ENCODE measurements at places on chromosomes 16 and 17. TPM values are rescaled to one million over a fixed set of nuclear protein-coding genes. Genes with fewer than 3 reads are reported as not detected.
A peak's percentile ranks its signal among the peaks of the same experiment; 100 is the strongest.

GRCh38 chr17:29840884-29841283 lies 89.1 kb downstream of the SSH2 start:
- H3K36me3 ChIP-seq, result no peaks in the 10 kb centered on the region
- no peak for DNase-seq

DNA sequence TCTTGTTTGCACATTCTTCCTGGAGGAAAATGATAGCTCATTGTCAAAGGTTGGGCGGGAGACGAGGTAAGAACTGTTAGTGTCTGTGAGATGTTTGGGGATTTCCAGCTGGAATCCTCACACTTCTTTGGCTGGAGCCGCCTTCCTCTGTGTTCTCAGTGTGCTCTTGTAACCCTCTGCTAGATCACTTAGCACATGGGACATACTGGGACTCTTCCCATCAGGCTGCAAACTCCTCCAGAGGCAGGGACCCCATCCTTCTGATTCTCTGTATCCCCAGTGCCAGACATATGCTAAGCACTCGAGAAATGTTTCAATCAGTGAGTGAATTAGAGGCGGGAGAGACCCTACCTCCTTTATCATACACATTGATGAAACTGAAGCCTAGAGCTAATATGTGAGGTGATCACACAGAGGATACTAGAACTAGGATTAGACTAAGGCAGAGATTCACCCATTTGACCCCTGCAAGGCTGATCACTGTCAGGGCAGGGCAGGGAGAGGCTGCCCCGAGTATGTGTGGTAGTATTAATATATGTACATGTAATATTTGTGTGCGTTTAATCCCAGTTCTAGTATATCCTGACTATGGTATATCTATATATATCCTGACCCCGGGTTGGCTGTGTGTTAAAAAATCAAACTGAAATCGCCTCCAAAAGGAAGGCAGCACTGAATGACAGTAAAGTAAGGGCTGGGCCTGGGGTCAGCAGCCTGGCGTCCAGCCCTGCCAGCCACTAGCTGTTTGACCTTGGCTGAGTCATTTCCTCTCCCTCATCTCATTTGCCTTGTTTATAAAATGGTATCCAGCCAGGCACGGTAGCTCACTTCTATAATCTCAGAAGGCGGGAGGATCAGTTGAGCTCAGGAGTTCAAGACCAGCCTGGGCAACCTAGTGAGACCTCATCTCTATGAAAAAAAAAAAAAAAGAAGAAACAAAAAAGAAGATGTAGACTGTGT lies 75.5 kb upstream of the TBX2 start:
- H3K4me1 ChIP-seq, result no peaks in the 10 kb centered on the region
- H3K27me3 ChIP-seq, result no peaks in the 10 kb centered on the region
- H3K4me3 ChIP-seq, result no peak overlapping the region
- DNase-seq, result no peak

GRCh38 chr16:27225536-27226360 lies 22.4 kb downstream of the KDM8 start:
- H3K4me3 ChIP-seq, result no peak overlapping the region
- DNase-seq, result no peak
- H3K27ac ChIP-seq, result no peak overlapping the region
- H3K27me3 ChIP-seq, result no peaks in the 10 kb centered on the region
- H3K36me3 ChIP-seq, result no peaks in the 10 kb centered on the region

DNA sequence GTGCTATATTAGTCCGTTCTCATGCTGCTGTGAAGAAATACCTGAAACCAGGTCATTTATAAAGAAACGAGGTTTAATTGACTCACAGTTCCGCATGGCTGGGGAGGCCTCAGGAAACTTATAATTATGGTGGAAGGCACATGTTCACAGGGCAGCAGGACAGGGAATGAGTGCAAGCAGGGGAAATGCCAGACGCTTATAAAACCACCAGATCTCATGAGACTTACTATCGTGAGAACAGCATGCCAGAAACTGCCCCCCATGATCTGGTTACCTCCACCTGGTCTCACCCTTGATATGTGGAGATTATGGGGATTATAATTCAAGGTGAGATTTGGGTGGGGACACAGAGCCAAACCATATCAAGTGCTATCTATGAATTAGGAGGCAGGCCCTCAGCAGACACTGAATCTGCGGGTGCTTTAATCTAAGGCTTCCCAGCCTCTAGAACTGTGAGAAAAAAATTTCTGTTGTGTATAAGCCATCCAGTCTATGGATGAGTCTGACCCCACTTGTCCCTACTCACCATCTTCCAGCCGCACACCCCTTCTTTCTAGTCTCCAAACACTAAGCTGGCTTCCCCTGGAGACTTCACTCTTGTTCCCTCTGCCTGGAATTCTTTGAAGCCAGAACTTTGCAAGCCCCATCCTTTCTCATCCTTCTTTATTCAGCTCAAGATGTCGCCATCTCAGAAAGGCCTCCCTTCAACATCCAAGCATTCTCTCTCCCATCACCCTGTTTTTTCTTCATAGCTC lies 772 bp upstream of the NUP93 start:
- DNase-seq, result peak; percentile 14
- H3K27ac ChIP-seq, result peak overlapping the region; percentile 76
- no peaks in the 10 kb centered on the region for H3K36me3 ChIP-seq
- H3K4me1 ChIP-seq, result peaks cover 7% of the 10 kb centered on the region

GRCh38 chr17:9878786-9879525 lies 26.1 kb downstream of the RCVRN start:
- H3K27ac ChIP-seq, result no peak overlapping the region
- no peaks in the 10 kb centered on the region for H3K27me3 ChIP-seq
- no peaks in the 10 kb centered on the region for H3K36me3 ChIP-seq
- H3K4me3 ChIP-seq, result no peak overlapping the region
- no peaks in the 10 kb centered on the region for H3K4me1 ChIP-seq

DNA sequence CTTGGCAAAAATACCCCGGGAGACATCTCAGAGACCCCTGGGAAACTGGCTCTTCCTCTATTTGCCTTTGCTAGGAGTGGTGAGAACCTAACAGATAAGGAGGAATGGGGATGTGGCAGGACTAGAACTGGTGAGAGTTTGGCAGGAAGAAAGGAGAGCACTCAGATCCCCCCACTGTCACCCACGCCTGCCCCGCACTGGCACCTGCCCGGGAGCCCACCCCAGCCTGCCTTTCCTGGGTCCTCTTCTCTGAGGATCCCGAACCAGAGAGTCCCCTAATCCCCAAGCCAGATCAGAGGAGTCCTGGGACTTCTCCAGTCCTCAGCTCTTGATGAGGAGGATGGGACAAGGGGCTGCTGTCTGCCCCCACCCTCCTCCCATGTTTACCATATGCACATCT lies 3.7 kb downstream of the KCNH6 start:
- DNase-seq, result no peak
- H3K27me3 ChIP-seq, result no peaks in the 10 kb centered on the region
- H3K4me3 ChIP-seq, result no peak overlapping the region
- H3K27ac ChIP-seq, result no peak overlapping the region

DNA sequence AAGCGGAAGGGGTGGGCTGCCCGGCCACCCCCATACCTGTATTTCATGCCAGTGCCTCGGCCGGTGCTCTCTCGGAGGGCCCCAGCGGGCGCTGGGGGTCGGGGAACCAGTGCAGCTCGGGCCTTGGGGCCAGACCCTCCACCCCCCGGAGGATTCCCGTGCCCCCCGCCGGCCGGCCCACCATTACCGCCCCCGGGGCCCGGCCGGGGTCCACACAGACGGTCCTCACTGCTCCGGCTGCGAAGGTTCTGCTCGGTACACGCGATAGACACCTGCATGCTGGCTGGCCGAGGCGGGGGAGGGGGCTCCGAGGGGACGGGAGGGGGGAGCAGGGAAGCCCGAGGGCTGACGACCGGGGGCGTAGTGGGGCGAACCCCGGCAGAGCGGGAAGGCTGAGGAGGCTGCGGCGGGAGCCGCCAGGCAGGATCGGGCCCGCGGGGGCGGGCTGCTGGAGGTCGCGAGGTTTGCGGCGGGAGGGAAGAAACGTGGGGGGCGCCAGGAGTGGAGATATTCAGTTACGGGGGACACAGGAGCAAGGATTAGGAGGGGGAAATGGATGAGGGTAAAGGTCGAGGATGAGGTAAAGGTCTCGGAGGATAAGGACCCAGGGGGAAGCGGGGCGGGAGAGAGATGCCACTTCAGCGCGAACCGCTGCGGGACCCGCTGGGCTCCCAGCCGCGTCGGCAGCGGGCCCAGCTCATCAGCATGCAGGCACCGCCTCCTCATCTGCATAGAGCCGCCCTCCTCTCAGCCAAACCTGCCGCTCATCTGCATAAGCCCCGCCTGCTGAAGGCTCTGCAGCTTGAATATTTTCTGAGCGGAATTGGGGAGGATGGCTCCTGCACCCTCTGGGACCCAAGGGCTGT lies at the start of gene KCNAB3:
Gene KCNAB3, minus strand, starts transcription at position 699 of the 866 bp plus-strand sequence. Its CDS starts 421 bp downstream, at position 278.
- H3K27me3 ChIP-seq, result no peaks in the 10 kb centered on the region
- H3K4me1 ChIP-seq, result peaks cover 19% of the 10 kb centered on the region
- DNase-seq, result peak; percentile 40

GRCh38 chr16:84406006-84406963 lies 37.9 kb downstream of the ATP2C2 start:
- H3K27ac ChIP-seq, result no peak overlapping the region
- no peak for DNase-seq
- H3K4me1 ChIP-seq, result no peaks in the 10 kb centered on the region
- H3K4me3 ChIP-seq, result no peak overlapping the region
- no peaks in the 10 kb centered on the region for H3K36me3 ChIP-seq
- H3K27me3 ChIP-seq, result no peaks in the 10 kb centered on the region

- H3K36me3 ChIP-seq, result no peaks in the 10 kb centered on the region
- no peak for DNase-seq
- H3K27ac ChIP-seq, result no peak overlapping the region
- H3K4me3 ChIP-seq, result no peak overlapping the region
- H3K4me1 ChIP-seq, result peaks cover 17% of the 10 kb centered on the region
- H3K27me3 ChIP-seq, result no peaks in the 10 kb centered on the region
Observed at GRCh38 chr17:81491181-81491581, 21.4 kb downstream of the ACTG1 start.

DNA sequence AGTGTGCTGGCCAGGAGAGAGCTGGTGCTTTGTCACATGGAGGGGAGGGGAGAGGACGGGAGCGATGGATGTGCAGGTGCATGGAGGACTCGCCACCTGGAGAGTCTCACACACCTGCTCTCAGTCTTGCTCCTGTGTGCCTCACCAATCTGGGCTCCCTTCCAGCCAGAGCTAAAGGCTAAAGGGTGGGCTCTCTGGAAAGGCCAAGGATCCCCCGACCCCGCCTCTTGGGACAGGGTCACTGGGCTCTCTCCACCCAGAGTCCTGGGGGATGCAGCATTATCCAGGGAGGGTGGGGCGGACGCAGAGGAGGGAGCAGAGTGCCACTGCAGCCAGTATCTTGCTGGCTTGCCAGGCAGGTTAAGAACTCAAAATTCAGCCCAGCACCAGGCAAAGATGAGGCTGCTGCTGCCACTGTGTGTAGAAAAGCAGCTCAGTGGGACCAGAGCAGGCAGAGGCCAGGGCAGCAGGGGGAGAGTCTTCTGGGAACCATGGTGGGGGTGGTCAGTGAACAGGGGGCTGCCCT lies 5.4 kb upstream of the STAT5B start:
- no peak overlapping the region for H3K27ac ChIP-seq
- H3K36me3 ChIP-seq, result no peaks in the 10 kb centered on the region
- DNase-seq, result peak; percentile 20

RSKR gene
- total RNA-seq, result 5.0 TPM

GRCh38 chr17:17356149-17356930 lies 53.2 kb downstream of the NT5M start:
- no peak overlapping the region for H3K27ac ChIP-seq
- no peak overlapping the region for H3K4me3 ChIP-seq
- DNase-seq, result peak; percentile 88

DNA sequence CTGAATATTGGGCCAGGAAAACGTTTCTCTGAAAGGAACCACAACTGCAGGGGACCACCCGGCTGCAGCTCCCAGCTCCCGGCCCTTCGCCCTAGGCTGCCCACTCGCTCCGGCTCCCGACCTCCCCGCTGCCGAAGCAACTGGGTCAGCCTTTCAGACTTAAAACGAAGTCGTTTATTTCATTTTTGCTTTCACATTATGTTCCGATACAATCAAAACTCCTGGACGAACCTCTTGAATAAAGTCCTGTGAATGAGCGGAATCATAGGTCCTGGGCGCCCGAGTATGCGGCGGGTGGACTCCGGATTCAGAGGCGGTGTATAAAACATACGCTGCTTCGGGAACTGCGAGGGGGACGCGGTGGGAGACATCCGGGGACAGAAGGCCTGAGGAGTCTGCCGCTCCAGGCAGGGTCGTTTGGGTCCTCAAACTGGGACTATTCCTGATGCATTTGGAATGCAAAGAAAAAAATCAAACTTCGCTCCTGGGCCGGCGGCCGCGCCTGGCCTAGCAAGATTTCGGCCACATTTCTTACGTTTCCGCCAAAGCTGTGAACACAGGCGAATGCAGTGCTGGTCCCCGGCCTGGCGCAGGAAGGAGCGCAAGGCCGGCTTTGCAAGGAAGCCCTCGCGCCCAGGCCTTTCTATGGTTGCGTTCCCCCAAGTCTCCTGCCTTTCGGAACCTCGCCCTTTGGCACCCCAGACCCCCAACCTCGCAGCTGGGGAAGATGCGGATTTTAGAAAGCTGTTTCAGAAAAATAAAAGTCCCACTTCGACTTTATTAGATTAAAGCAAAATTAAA lies 3.7 kb downstream of the CBLN1 start:
- H3K4me1 ChIP-seq, result peaks cover 12% of the 10 kb centered on the region
- H3K4me3 ChIP-seq, result no peak overlapping the region
- H3K27ac ChIP-seq, result no peak overlapping the region
- H3K27me3 ChIP-seq, result peaks cover 82% of the 10 kb centered on the region
- H3K36me3 ChIP-seq, result no peaks in the 10 kb centered on the region

DNA sequence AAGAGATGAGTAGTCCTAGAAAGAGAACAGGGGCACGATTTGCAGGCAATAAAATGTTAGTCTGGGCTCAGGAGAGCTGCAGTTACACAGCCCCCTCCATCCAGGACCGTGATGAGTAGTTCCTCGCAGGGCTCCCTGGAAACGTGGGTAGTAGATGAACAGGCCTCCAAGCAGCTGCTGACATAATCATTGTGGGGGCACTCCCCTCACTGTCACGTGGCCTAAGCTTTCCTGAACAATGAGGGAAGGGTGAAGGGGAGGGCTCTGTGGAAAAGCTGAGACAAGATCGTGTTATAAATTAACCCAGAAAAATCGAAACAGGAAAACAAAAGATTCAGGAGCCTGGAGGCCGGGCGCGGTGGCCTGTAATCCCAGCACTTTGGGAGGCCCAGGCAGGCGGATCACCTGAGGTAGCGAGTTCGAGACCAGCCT lies 1.3 kb upstream of the PER1 start:
- no peaks in the 10 kb centered on the region for H3K36me3 ChIP-seq
- DNase-seq, result peak; percentile 82
- no peaks in the 10 kb centered on the region for H3K27me3 ChIP-seq
- H3K27ac ChIP-seq, result peak overlapping the region; percentile 100
- H3K4me3 ChIP-seq, result peak overlapping the region; percentile 5
